ENCODE measurements at places on chromosomes 13 and 19.
A peak's percentile ranks its signal among the peaks of the same experiment; 100 is the strongest.

GRCh38 chr13:51721496-51721895 lies 82.5 kb downstream of the DHRS12 start:
- DNase-seq: no peak

GRCh38 chr19:11138601-11139300 lies 16.8 kb downstream of the SPC24 start:
- no peak for DNase-seq

- DNase-seq: no peak
Measured at GRCh38 chr19:56137405-56137804, 3.7 kb upstream of the ZNF444 start.

- DNase-seq: no peak
Measured at GRCh38 chr13:113548171-113548641, 36.3 kb upstream of the TFDP1 start.

DNA sequence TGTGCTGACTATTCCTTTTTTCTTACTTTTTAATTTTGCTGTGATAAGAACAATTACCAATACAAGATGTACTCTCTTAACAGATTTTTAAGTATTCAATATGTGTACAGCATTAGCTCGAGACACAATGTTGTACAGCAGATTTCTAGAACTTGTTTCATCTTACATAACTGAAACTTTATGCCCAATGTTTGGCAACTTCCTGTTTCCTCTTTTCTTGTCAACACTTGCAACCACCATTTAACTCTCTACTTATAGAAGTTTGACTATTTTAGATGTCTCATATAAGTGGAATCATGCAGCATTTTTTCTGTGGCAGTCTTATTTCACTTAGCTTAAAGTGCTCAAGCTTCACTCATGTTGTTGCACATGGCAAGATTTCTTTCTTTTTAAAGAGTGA lies 1426.8 kb downstream of the SLITRK5 start:
- no peak for DNase-seq

DNA sequence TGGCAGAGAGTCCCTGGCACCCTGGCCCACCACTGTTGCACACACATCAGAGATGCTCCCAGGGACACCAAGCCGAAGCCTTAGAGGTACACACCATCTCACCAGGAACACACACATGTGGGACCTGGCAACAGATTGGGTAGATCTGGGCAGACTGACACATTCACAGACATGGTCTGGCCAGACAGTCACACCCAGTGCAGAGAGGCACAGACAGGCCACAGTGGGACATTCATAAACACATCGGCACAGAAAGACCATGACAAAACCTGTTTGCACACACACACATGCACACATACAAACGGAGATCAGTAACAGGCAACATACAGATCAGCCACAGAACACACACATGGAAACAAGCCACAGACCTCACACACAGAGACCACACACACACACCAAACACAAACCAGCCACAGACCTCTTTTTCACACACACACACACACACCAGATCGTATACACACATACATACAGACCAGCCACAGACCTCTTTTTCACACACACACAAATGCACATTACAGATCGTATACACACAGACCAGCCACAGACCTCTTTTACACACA lies 6.3 kb upstream of the JUNB start:
- DNase-seq: no peak

DNA sequence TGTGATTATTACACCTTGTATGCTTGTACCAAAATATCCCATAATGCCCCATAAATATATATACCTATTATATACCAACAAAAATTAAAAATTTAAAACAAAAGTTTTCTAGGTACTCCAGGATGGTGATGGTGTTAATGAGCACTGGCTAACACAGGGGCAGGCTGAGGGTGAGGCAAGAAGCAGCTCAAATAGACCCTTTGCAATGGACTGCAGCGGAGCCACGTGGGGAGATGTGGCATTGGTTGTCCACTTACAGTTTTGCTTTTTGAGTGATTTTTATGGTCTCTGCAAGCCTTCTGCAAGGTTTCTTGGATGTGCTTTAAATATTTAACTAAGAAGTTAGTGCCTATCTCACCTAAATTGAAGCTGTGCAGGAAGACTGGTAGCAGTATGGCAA lies 132.9 kb downstream of the RAP2A start:
- no peak for DNase-seq

GRCh38 chr19:57334191-57334590 lies 13.9 kb downstream of the ZNF543 start:
- no peak for DNase-seq

DNA sequence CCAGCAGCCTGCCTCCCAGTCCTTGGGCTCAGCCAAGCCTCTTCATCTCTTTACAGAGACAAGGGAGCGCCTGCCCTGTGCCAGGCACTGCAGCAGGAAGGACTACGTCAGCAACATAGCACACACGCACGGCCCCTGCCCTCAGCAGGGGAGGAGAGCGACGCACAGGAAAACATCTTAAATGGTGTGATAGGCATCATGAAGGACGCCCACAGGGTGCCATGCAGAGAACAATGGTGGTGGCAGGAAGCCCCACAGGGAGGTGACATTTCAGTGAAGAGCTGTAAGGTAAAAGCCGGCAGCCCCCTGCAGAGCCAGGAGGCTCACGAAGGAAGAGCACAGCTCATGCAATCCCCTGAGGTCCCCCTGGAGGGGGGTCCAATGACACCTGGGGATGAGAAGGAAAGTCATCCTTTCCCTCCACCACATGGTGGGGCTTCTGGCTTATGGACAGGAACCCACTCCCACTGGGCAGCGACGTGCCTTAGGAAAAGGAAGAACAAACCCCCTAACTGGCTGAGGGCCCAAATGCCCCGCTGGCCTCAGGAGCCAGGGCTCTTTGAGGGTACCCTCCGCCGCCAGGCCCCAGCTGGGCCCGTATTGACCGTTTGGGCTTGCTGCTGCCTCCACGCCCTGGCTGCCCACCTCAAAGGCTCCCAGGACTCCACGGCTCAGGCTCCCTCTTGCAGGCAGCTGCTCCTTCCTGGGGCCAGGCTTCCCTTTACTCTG lies 37.3 kb upstream of the C13orf42 start:
- no peak for DNase-seq

- DNase-seq: no peak
Measured at GRCh38 chr19:53183146-53183764, 9.9 kb downstream of the ZNF665 start.

GRCh38 chr13:64438084-64438483 lies 2792.1 kb downstream of the PCDH9 start:
- DNase-seq: no peak

GRCh38 chr13:101267656-101268055 lies 148.7 kb downstream of the NALCN start:
- DNase-seq: no peak

GRCh38 chr13:73110814-73111213 lies 52.0 kb downstream of the KLF5 start:
- DNase-seq: no peak

- DNase-seq: no peak
Measured at GRCh38 chr19:6891761-6892385, 4.5 kb downstream of the ADGRE1 start.

- DNase-seq: no peak
Measured at GRCh38 chr19:44576843-44577565, 36.4 kb upstream of the IGSF23 start.

- no peak for DNase-seq
Measured at GRCh38 chr19:36054733-36055686, at the start of gene WDR62. WDR62 (plus strand) TSS chr19:36054897; CDS start chr19:36054972, 75 bp downstream.

- no peak for DNase-seq
Measured at GRCh38 chr13:43684963-43685725, 101.6 kb downstream of the ENOX1 start.

DNA sequence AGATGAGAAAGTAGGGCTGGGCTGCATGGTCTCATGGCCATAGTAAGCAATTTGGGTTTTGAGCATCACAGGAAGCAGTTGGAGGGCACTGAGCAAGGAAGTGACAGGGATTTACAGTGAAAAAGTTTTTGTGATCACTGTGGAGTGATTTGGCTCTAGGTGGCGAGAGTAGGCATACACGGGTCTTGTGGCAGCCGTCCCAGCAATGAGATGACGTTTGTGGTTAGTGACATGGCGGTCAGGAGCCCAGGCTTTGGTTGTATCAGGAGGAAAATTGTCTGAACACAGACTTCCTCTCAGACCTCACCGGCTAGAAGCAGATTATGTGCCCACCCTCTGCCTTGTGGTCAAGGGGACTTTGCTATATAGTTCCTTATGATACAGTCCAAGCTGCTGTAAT lies 3.3 kb downstream of the ZNF444 start:
- no peak for DNase-seq

- DNase-seq: no peak
Measured at GRCh38 chr13:48831248-48831647, 144.5 kb upstream of the FNDC3A start.

GRCh38 chr19:48556163-48556562 lies 4.2 kb downstream of the SULT2B1 start:
- no peak for DNase-seq

- no peak for DNase-seq
Measured at GRCh38 chr19:11227195-11227886, 12.1 kb upstream of the ANGPTL8 start.

DNA sequence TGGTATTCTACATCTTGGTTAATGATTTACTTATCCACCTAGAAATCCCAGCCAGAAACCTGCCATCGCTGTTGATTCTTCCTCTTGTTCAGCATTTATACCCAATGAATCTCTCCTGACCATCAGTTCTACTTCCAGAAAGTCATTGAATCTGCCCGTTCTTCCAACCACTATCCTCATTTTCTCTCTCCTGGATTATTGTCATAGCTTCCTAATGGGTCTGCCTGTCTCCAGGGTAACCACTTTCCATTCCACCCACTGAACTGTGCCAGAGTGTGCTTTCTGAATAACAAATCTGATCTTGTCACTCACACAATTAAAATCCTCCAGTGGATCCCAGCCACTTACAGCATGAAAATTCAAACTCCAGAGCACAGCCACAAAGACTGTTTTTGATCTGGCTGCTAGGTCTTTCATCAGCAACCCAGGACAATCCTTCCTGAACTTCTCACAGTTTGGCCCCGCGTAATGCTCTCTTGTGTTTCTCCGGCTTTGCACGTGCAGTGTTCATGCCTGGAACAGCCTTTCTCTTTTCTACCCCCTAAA lies 330.6 kb downstream of the SPRY2 start:
- no peak for DNase-seq

DNA sequence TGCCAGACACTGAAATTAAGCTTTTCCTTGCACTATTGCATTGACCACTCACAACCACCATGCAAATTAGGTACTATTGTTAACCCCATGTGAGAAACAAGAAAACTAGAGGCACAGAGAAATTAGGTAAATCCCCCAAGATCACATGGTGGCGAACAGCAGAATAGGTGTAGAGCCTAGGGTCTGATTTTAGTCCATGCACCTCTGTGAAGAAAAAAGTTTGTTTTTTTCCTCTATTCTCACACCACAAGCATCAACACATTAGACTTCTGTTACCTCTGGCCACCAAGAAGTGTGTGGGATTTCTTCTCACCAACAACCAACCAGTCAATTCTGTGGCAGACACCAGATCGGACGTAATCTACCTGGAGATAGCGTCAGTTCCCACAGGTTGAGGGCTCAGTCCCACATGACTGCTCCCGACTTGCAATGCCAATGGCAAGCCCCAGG lies 391.9 kb downstream of the COG6 start:
- no peak for DNase-seq

- no peak for DNase-seq
Measured at GRCh38 chr13:89375839-89376238, 1704.7 kb downstream of the SLITRK5 start.

- no peak for DNase-seq
Measured at GRCh38 chr13:36014763-36015162, 116.4 kb downstream of the DCLK1 start.

DNA sequence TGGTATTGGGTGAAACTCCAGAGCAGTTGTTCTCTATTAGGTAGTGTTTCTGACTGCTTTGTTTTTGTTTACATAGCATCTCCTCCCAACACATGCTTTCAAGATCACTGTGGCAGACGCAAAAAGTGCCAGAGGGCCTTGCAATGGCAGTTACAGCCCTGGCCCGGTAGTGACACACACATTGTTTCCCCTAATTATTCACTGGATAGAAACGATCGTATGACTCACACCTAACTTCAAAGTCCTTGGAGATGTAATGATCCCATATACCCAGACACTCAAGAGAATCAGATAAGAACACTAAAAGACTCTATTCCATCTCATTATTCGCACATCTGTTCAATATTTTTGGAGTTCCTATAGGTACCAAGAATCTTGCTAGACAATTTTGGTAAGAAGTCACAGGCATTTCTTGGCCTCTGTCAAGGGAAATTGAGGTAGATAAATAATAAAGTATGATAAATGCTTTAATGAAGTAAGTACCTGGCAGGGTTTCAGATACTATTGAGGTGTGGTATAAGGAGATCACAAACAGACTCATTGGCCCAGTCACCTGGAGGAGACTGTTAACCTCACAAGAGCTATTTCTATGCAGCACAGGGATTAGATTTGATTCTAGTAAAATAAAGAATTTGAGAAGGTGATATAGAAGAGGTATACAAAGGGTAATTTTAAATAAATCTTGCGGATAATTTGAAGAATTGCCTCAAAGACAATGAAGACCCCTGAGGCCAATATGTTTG lies 485.3 kb downstream of the SLITRK6 start:
- peak; percentile 28 for DNase-seq

DNA sequence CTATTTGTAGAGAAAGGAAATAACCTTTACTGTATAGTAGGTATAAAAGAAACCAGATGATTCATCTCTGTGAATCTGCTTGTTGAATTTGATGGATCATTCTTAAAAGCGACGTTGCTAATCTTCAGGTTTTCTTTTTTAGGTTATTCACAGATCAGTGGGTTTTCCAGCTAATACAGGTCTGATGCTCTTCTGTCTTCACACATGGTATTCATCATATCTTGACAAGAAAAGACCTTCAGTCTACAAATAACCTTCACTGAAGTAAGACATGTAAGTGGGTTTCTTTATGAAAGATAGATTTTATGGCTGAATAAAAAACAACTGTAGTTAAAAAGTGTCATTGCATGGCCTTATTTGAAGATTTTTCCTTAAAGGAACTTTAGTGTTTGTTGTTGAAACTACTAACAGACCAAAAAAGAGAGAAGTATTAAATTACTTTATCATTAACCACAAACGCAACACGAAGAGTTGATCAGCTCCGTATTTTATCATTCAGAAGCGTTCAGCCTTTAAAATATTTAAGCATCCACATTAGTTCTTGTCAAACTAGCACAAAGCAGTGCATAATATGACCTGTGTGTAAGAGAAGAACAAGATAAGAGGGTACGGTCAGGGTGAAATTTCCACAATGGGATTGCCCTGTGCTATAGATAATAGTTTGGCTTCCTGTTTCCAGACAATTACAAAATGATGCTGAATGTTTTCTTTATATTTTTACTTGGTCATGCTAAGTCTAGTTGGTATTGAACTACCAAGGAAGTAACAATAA lies 299.5 kb downstream of the MZT1 start:
- no peak for DNase-seq

GRCh38 chr19:32830231-32831014 lies 39.1 kb downstream of the SLC7A9 start:
- DNase-seq: no peak

- no peak for DNase-seq
Measured at GRCh38 chr13:99980201-99980823, 1.3 kb upstream of the ZIC2 start.

- peak; percentile 4 for DNase-seq
Measured at GRCh38 chr13:101785858-101786257, 333.4 kb downstream of the ITGBL1 start.
